ENCODE measurements at places on chromosomes 3 and 15. TPM values are rescaled to one million over a fixed set of nuclear protein-coding genes. Genes with fewer than 3 reads are reported as not detected.

GRCh38 chr3:144244662-144245061, 273.0 kb downstream of the DIPK2A start:
- no peak for DNase-seq

- DNase-seq: no peak
Measured at GRCh38 chr3:9501226-9501625, 52.4 kb downstream of the LHFPL4 start.

- DNase-seq: no peak
Measured at GRCh38 chr3:133931084-133931483, 35.4 kb upstream of the RAB6B start.

- DNase-seq: no peak
Measured at GRCh38 chr15:99106417-99107220, 1.7 kb downstream of the SYNM start.

DNA sequence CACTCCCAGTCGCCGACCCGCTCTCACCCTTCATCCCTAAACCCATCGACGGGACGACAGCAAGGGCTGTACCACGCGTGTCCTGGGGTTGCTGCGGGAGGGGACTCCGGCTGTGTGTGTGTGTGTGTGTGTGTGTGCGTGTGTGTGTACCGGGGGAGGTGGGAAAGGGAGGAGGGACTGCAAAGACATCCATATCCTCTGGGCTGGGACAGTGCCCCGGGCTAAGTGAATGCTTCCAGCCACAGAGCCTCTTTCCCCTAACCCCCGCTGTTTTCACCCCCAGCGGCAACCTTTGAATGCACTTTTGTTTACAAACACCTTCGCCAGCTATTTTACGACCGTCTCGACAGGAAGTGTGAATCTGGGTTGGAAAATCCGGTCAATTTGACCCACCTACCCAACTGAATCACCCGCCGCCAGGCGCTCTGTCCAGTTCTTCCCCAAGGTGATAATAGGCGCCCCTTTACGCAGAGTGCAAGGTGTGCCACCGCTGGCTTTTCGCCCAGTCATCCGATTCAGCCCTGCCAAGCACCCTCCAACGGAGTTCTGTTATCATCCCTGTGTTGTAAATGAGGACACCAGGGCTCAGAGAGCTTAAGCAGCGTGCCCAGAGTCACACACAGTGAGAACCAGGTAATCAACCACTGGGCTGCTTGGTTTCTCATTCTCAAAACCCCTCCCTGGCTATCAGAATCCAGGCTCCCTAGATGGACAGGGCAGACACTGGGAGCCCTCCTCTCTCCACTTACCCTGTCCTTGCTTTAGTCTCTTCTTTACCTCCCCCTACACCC, 739 bp upstream of the AMOTL2 start:
- no peak for DNase-seq

DNA sequence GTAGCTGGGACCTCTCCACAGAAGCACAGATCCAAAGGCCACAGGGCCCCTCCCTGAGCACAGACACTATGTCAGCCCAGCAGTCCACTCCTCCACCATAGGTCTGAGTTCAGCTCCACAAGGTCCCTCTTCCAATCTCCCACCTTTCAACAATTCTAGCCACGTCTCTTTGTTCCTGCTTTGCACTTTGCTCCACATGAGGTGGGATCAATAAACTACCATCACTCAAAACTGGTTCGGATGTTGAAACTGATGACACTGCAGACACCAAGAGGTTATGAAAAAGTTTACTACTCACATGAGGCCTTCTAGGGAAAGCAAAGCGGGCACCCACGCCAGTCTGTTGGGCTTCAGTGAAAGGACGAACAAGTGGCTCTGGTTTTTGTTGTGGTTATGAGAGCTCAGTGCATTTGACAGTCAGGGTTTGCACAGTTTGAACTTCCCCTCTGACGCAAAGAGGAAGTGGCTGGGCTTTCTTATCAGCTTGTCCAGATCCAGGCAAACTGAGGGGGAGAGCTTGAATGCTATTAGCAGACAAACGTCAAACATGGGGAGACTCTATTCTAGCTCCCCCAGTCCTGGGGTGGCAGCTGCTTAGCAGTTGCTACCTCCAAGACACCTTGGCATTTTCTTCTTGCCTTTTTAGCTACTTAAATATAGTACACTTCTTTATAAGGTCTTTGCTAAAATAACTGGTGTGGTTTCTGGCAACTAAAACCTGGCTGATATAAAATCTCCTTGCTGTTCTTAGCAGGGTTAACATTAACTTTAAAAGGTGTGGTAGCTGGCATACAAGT, 37.8 kb downstream of the ZNF445 start:
- peak; percentile 42 for DNase-seq

ALPK3 gene
- 20.0 TPM for polyA plus RNA-seq

PDZRN3 gene
- polyA plus RNA-seq: 83.1 TPM

Measured in right lung (tissue), 10 donors.